HuH-7.5 (cell line): ENCODE measurements at places on chromosomes 1 and 21.
A peak's percentile ranks its signal among the peaks of the same experiment; 100 is the strongest.

- DNase-seq, result no peak
Measured at GRCh38 chr1:247749870-247750269, 1.9 kb upstream of the OR14A2 start.

DNA sequence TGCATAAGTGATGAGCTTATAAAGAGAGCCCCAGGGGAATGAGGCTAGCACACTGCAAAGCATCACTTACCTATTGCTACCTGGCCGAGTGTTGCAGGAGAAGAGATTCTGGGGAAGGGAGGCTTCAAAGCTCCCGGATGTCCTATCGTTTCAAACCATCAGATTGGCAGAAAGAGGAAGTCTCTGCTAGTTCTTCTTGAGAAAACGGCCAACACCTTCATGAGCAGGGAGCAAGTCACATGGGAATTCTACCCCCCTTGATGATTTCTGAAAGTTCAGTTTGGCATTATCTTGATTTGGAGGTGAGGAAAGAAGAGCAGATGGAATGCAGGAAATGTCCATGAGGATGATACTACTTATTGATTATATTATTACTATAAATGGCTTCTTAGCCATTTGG, 16.2 kb downstream of the SYF2 start:
- DNase-seq, result no peak

- DNase-seq, result no peak
Measured at GRCh38 chr1:58664881-58665280, 35.0 kb downstream of the MYSM1 start.

GRCh38 chr1:61157468-61157987, 75.2 kb downstream of the NFIA start:
- DNase-seq, result peak; percentile 13

- DNase-seq, result no peak
Measured at GRCh38 chr1:116855773-116856201, 53.9 kb upstream of the PTGFRN start.

DNA sequence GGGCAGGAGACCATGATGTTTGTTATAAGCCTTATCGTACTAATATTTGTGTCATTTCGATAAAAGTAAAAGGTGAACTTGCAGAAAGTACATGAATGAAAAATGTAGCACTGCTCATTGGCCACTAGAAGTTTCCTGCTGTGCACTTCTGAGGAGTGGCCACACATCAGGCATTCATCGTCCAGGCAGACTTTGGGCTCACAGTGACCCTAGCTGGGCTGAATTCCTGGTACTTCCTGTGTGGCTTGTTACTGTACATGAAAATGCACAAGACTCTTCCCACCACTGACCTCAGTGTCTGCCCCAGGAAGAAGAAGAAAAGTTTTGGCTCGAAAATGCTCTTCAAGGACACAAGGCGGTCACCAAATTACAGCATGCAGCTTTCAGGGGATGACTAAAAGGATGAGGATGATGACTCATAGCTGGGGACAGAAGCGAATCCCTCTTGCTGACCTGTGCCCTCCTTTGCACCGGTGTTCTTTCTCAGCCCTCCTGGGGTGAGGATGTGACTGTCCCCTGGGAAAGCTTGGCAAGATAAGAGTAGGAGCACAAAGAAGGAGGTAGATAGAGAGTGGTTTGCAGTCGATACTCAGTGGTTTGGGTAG, 252.4 kb upstream of the KAZN start:
- DNase-seq, result no peak

DNA sequence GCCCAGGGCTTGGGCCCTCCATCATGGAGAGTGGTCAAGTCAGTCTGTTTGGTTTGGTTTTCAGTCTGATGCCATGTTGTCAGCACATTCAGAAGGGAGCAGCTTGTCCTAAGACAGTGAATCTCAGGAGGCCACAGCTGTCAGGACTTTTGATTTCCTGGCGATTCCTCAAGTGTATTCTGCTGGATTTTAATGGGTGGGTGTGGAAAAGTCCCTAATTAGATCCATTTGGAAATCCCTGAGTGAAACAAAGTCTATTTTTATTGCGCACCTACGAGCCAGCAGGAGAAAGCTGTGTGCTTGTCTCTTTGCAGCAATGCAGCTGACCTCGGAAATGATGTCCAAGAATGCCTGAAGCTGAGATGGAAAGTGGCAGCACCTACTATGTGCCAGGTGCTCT, 21.6 kb upstream of the FHAD1 start:
- DNase-seq, result no peak

- DNase-seq, result no peak
Measured at GRCh38 chr1:30670240-30671060, 52.9 kb downstream of the MATN1 start.

DNA sequence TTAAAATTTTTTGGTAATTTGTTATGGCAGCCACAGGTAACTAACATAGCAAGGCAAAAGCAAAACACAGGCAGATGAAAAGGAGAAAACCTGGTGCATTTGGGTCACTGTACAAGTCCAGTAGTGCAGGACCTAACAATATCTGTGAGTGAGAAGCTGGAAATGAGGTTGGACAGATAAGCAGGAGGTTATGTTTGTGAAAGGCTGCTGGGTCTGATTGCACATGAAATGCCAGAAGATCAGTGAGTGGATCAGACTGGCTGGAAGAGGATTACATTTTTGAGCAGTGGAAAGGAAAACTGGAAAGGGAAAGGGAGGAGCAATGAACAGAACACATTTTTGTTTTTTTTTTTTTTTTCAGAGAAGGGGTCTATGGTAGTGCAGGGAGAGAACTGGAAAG, 73.6 kb downstream of the CYYR1 start:
- no peak for DNase-seq

GRCh38 chr1:234837713-234838112, 227.7 kb upstream of the IRF2BP2 start:
- no peak for DNase-seq

DNA sequence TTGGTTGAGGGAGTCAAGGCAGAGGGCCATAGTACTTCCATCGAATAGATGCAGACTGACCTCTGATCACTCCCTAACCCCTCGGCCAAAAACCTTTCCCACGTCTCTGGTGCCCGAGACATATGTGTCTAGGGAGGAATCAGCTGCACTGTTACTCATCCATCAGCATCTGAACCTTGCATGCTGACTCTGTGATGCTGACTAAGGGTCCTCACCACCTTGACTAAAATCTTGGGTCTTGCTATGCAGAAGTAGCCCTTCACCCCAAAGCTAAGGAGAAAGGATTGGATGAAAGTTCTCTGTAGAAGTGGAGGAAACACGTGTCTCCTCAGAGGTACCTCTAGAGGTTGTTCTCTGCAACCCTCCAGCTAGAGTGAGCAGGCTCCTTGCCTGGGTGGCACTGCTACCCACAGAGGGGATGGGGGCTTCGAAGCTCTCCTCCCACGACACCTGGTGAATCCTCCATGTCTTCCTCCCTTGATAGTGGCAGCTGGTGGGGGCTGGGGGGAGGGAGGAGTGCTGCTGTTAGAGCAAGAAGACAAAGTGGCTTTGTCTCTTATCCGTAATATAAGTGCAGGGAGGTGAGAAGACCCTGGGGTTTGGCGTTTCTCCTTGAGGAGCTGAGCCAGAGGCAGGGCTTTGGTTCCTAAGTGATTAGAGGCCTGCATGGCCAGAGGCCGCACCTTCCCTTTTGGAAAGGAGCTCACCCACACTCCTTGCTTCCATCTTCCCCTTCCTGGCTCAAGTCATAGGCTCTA, 45.1 kb downstream of the ATP2B4 start:
- no peak for DNase-seq

GRCh38 chr1:39865762-39866161, 17.5 kb downstream of the TRIT1 start:
- DNase-seq, result no peak

GRCh38 chr1:87497380-87498203, 168.9 kb downstream of the LMO4 start:
- DNase-seq, result no peak

GRCh38 chr1:115280064-115280463, 58.0 kb downstream of the NGF start:
- no peak for DNase-seq

DNA sequence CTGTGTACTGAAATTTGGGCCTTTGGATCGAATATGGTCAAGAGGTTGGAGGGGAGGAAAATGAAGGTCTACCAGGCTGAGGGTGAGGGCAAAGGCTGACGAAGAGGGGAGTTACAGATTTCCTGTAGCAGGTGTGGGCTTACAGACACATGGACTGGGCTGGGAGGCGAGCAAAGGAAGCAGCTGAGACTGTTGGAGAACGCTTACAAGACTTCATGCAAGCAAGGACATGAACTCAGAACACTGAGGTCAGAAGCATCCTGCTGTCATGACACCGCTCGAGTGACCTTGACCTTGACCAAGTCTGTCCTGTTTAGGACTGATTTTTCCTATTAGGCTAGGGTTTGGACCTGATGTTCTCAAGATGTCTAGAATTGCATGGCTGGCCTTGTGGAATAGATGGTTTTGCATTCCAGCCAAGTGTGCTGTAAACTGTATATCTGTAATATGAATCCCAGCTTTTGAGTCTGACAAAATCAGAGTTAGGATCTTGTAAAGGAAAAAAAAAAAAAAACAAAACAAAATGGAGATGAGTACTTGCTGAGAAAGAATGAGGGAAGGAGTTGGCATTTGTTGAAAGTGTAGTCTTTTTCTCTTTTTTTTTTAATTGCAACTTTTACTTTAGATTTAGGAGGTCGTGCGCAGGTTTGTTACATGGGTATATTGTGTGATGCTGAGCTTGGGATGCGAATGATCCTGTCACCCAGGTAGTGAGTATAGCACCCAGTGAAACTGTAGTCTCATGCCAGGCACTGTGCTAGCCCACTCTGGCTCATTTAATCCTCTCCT, 5.8 kb downstream of the ELF3 start:
- DNase-seq, result no peak

- peak; percentile 15 for DNase-seq
Measured at GRCh38 chr1:34460193-34460592, 283.5 kb downstream of the C1orf94 start.

DNA sequence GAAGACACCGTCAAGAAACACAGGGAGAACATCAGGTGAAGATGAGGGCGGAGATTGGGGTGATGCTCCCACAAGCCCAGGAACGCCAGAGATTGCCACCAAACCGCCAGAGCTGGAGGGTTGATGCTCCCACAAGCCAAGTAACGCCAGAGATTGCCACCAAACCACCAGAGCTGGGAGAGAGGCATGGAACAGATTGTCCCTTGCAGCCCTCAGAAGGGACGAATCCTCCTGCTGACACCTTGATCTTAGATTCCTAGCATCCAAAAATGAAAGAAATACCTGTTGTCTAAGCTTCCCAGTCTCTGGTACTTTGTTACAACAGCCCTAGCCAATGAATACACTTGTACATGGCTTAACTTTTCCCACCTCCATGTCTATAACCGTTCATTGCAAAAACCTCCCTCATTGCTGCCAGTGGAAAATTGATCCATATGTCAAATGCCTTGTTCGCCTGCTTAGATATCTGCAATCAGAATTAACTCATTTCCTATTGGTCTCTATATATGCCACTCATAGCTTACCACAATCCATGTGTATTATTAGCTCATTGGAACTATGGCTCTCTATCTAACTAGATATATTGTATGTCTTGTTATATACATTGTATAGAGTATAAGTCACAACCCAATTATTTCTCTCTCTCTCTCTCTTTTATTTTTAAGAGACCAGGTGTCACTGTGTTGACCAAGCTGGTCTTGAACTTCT, 127.4 kb downstream of the ADSS2 start:
- DNase-seq, result no peak

DNA sequence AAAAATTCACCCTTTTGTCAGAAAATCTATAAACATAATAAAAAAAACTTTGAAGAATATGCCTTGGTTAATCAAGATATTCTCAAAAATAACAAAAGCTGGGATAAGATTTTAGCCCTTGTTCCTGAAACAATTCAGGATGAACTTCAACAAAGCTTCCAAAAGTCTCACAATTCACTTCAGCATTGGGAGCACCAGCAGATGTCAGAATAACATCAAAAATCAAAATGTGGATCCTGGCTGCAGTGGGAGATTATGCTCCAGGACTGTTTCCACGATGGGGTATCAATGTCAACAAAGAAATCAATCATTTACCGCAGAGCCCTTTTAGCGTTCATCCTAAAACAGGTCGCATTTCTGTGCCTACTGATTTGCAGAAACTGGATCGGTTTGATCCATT, 35.2 kb downstream of the ZNF670 start:
- DNase-seq, result no peak
